ENCODE measurements at places on chromosomes 7 and 10. TPM values are rescaled to one million over a fixed set of nuclear protein-coding genes. Genes with fewer than 3 reads are reported as not detected.

ARID5B gene
- 120 TPM for total RNA-seq

LMOD2 gene
- total RNA-seq: not detected

PTPN20 gene
- not detected for total RNA-seq

OR13A1 gene
- not detected for total RNA-seq

C10orf62 gene
- total RNA-seq: not detected

Data from HFFc6 (cell line).